Stimulated activated CD8-positive, alpha-beta memory T cell treated with anti-CD3 and anti-CD28 coated beads, Interleukin-4, amount 100 ng/mL, for 1 hour (primary cell): ENCODE measurements at places on chromosomes 4 and X.
A peak's percentile ranks its signal among the peaks of the same experiment; 100 is the strongest.

- no peak for DNase-seq
Measured at GRCh38 chr4:105059337-105059736, 87.3 kb upstream of the TET2 start.

DNA sequence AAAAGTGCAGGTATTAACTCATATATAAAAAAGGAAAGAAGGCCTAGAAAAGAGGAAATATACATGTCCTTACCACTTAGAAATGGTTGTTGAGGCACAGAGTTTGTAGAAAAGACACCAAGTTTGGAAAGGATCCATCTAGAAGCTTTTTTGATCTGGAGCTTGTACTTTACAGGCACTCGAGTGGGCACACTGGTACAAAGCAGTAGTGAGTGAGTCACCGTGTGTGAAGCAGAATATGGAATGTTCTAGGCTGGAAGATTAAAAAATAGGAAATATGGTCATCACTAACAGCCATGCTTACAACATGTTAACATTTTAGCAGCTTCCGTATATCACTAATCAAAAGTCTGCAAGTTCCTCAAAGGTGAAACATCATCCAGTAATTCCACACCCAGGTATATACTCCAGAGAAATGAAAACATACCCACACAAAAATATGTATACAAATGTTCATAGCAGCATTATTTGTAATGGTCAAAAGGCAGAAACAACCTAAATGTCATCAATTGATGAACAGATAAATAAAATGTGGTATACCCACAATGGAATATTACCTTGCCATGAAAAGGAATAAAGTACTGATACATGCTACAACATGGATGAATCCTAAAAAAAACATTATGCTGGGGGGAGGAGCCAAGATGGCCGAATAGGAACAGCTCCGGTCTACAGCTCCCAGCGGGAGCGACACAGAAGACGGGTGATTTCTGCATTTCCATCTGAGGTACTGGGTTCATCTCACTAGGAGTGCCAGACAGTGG is 69.5 kb downstream of the FRYL start:
- no peak for DNase-seq

DNA sequence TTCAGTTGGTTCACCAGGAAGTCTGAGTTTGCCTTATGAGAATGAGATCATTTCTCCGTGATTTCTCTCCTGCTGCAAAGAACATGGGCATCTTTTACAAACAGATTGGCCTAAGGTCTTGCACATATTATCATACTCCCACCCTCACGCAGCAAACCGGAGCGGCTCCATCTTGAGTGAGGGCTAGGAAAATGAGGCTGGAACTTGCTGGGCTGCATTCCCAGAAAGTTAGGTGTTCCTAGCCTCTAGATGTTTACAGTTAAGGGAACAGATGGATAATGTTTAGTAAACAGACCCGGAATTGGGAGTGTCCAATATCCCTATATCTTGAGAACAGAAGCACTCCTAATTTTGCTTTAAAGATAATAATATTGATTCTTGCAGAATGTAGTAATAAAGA is 247.9 kb upstream of the VCX3A start:
- no peak for DNase-seq

DNA sequence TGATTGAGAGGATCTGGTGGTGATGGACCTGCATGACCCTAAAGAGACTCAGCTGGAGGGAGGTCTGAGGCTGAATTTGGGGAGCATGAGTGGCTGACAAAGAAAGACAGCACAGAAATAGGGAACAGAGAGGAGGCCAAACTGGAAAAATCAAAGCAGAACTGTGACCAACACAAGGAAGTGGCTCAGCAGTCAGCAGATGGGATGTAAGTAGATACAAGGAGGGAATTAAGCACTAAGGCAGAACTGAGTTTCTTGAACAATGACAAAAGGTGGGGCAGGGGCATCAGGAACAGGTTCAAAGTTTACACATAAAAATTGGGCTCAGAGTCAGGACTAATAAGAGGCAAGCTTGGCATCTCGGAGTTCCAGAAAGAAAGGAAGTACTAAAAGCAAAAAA is 144.3 kb upstream of the KLF3 start:
- DNase-seq, result no peak

GRCh38 chrX:48831136-48831908 is 4.1 kb downstream of the PCSK1N start:
- no peak for DNase-seq

DNA sequence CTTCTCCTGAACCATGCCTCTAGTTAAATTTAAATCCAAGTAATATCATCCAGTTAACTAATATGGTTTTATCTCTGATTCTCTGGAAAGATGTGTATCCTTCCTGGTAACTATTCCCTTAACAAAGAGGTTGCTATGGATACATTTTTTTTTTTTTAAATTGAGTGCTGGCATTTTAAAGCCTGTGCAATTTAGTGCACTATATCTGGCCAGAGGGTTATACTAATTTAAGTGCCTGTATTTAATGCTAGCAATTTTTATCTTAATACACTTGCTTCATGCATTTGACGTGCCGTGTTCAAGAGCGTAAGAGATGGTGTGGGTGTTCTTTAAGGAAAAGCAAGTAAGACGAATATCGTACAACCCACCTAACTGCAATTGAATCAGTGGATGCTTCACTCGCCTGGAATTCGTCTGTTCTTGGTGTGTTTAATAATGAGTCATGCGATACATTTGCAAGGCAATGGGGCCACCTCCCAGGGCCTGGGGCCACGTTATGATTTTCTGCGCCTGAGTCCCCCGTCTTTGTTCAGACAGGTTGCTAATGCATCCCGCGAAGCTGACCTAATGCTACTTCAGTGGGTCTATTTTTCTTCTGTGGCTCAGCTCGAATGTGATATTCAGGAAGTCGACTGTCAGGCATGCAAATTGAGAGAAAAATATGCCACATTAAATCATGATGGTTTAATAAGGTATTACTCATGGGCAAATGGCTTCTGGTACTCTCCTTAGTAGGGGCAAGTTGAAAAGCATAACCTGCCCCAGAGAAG is 14.2 kb upstream of the MID1 start:
- DNase-seq, result no peak

DNA sequence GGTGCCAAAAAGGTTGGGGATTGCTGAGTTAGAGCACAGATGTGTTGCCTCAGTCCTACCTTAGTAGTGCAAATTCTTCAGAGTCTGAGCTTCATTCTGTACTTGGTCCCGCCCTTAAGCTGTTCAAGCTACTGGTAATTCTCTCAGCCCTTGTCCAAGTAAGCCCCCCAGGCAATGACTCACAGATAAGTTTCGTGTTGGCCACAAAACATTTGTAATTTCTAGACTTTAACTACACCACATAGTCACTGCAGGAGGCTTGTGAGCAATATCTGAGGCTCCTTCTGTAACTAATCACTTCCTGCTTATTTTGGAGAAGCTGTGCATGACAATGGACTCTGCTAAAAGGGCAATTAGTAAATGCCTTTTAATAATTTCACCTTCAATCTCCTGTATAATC is 1420.5 kb downstream of the PCDH7 start:
- no peak for DNase-seq

GRCh38 chr4:85520765-85521749 is 46.1 kb downstream of the ARHGAP24 start:
- no peak for DNase-seq

DNA sequence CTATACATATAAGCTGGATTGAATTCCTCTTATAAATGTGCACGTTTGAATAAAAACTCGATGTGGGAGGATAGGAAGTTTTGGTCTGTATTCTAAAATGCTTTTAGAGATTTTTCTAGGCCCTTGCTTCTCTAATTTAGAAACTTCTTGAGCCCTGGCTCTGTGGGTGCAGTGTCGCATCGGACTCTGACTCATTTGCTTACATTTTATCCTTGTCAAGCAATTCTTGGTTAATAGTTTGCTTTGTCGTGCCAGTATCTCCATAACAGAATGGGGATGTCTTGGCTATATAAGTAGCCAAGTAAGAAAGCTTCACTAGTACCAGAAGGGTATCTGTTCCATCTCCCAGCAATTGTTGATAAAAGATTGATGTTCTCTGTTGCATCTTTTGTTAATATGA is 10.7 kb downstream of the SGMS2 start:
- DNase-seq, result no peak

DNA sequence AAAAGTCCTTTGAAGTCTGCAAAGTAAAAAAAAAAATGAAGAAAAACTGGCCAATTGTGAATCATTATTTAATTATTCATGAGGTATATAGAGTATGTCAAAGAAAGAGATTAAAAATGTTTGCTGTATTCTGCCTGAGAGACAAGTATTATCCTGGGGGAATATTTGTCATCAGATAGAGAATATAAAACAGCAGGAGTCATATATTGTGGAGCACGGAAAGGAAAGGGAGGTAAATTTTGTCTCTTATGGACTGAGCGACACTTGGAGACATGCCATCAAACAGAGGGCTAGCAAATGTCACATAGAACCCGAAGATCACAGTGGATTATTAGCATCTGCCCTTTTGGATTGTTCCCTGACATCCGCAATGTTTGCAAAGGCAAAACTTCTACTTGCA is 39.2 kb upstream of the FAT1 start:
- no peak for DNase-seq

GRCh38 chr4:185833055-185833598 is 21.1 kb upstream of the SORBS2 start:
- no peak for DNase-seq

- no peak for DNase-seq
Measured at GRCh38 chr4:110830461-110830860, 207.6 kb upstream of the PITX2 start.

GRCh38 chr4:111113591-111113990 is 490.7 kb upstream of the PITX2 start:
- no peak for DNase-seq

- no peak for DNase-seq
Measured at GRCh38 chr4:127069675-127070074, 563.1 kb upstream of the INTU start.

DNA sequence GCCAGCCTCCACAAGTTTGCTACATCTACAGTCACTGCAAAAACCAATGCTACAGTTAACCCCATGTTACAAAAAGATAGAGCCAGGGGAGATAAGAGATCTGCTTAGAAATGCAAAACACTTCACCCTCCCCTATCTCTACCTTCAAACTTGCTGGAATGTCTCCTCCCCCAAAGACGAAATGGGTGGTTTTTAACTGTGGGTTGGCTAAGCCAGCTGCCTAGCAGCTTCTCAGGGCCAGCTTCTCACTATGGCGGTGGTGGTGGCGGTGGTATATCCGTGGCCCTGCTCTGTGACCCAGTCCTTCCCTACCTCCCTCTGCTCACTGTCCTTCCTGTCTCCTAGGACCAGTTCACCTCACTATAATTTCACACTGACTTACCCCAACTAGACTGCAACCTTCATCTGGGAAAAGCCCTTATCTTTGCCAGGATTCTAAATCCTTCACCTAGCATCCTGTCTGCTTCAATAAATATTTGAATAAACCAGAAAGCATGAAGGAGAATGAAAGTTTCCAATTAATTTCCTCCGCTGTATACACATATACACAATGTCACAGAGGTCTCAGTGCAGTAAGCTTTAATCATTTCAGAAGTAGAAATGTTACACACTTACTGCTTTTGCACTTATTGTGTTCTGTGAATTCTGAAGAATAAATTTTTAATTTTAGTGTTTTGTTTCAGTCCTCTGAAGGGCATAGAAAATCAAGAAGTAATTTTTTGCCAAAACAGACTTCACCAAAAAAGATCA is 46.3 kb downstream of the SH3KBP1 start:
- peak; percentile 12 for DNase-seq

DNA sequence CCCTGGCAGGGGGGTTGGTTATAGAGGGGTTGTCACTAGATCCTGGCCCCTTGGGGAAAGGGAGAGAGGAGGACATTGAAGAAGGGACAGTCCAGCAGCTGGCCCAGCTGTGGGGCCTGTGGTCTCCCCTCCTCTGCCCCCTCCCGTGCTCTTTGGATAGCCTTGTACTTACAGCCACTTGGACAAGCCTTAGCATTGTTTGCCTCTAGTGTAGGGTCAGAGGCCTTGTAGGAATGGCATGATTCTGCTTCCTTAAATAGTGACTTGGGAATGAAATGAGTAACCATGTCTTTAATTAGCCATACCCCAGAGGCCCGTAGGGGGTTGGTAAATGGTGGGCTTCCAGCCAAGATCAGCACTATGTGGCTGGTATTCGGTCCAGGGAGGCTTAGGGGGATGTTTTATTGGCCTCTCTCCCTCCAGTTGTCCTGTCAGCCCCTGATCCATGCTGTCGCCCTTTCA is 230.6 kb downstream of the PTTG2 start:
- no peak for DNase-seq

GRCh38 chr4:1233641-1234308 is 15.2 kb downstream of the CTBP1 start:
- no peak for DNase-seq

DNA sequence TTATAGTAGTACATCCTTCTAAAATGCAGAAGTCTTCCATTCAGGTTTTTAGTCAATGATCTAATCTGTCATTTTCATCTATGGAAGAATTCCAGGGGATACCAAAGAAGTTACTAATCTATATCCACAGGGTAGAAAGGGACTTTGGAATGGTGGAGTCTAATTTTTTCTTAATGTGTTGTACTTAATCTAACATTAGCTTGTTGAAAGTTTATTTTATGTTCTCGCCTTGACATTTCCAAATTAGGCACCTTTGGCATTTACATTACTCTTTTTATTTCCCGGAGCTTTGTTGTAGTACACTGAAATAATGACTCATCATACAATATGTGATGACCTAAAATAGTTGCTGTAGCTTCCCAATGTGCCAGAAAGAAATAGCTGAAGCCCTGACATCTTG is 91.5 kb downstream of the HTR2C start:
- DNase-seq, result no peak

DNA sequence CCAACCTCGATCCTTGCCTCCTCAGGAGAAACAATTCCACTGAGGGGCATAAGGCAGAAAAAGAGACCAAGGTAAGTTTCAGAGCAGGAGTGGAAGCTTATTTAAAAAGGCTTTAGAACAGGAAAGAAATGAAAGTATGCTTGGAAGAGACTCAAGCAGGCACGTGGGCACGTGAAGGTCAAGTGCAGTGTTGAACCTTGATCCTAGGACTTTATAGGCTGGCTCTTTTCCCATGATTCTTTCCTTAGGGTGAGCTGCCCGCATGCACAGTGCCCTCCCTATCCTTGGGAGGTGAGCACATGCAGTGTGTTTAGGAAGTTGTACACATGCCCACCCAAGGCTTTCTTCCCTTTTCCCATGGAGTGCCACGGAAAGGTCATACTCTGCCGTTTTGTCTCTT is 4.0 kb upstream of the PI4K2B start:
- DNase-seq, result no peak

- DNase-seq, result no peak
Measured at GRCh38 chr4:14078326-14078725, 450.8 kb upstream of the BOD1L1 start.

DNA sequence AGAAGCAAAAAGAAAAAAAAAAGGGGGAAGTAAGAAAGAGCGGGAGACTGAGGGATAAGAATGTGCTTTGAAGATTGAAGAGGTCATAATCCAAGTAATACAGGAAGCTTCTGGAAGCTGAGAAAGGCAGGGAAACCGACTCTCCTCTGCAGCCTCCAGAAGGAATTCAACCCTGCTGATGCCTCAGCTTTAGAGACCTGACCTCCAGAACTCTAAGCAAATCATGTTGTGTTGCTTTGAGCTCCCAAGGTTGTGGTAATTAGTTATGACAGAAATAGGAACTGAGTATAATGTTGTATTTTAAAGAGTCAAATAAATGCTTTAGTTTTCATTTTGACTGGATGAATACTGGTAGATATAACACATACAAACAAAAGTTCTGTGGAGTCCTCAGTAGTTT is 48.0 kb upstream of the FAT1 start:
- no peak for DNase-seq
